CD14-positive monocyte (primary cell): ENCODE measurements at places on chromosomes 4 and X.

DNA sequence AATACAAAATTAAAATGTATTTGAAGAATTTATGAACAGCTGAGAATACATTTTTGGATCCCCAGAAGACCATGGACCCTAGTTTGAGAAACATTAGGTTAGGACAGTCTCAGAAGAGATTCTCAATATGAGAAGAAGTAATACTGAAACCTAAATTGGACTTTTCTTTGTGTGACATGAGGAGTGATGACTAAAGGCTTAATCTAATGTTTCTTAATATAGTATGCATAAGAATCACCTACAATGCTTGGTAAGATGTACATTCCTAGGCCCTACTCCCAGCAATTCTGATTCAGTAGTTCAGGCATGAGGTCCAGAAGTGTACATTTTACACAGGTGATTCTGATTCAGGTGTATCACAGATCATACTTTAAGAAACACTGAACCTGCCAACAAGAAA is 31.6 kb upstream of the HUWE1 start:
- no peak for DNase-seq

- DNase-seq = peak; percentile 30
Observed at GRCh38 chrX:150693725-150694574, 754 bp downstream of the MTMR1 start.

GRCh38 chr4:173025131-173025530 is 143.5 kb upstream of the GALNT7 start:
- peak; percentile 66 for DNase-seq

GRCh38 chr4:74658116-74658515 is 136.2 kb downstream of the BTC start:
- DNase-seq = peak; percentile 22

DNA sequence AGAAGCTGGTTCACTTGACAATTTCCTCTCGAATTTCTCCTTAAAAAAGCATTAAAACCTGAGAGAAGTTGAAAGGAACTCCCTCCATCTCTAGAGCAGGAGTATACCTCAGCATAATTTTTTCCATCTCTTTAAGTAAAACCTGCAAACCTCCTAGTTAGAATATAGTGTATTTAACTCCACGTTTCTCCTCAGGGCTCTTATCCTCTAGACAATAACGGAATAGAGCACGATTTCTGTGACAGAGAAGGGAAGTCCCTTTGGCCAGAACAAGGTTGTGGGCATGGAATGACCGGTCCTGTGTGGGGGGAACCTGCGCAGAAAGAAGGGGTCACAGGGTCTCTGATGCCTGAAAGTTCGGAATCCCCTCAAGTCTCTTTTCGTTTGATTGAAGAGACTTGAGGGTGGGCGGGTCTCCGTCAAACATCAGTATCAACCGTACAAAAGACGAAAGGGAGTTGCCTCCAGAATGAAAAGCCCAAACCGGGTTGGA is 697 bp downstream of the ZNF280C start:
- DNase-seq = peak; percentile 5

GRCh38 chr4:110904435-110905065 is 281.7 kb upstream of the PITX2 start:
- no peak for DNase-seq

DNA sequence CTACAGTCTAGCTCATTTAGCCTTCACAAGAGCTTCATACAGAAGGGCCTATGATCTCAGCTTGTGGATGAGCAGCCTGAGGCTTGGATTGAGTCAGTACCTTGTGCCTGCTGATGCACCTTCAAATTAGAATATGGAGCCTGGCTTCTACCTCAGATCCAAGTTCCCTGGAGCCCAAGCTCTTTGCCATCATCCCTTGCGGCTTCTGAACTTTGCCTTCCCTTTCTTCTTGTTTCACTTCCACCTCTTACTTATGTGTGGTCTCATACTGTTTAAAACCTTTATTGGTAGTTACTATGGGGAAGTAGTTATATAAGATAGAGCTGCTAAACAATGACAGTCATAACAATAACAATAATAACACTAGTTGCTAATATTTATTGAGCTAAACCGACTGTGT is 84.3 kb upstream of the AFF2 start:
- peak; percentile 30 for DNase-seq

GRCh38 chr4:154492288-154492687 is 689 bp upstream of the DCHS2 start:
- DNase-seq = no peak

DNA sequence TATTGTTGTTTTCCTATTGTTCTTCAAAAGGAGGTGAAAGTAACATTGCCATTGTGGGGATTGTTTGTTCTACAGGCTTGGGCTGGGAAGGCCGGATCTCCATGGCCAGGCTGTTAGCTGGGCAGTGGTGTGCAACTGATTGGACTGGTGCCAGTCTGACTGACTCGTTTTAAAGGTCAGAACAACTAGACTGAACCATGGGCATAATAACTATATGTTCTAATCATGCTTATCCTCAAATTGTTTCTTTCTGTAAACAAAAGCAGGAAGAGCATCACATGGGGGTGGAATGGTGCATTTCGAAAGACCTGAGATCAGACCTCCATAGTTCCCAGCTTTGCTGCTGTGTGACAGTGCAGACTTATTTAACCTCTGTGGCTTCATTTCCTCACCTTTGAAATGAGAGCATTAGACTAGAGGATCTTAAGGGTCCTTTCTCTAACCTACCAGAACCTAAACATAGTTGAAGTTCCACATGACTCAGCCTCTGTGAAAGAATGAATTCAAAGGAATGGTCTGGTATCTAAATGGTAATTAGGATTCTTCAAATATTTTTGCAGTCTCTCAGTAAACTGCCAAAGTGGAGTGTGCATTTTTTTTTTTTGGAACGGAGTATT is 66.7 kb upstream of the PGRMC2 start:
- no peak for DNase-seq

GRCh38 chr4:103895876-103896465 is 176.2 kb upstream of the TACR3 start:
- DNase-seq = no peak

DNA sequence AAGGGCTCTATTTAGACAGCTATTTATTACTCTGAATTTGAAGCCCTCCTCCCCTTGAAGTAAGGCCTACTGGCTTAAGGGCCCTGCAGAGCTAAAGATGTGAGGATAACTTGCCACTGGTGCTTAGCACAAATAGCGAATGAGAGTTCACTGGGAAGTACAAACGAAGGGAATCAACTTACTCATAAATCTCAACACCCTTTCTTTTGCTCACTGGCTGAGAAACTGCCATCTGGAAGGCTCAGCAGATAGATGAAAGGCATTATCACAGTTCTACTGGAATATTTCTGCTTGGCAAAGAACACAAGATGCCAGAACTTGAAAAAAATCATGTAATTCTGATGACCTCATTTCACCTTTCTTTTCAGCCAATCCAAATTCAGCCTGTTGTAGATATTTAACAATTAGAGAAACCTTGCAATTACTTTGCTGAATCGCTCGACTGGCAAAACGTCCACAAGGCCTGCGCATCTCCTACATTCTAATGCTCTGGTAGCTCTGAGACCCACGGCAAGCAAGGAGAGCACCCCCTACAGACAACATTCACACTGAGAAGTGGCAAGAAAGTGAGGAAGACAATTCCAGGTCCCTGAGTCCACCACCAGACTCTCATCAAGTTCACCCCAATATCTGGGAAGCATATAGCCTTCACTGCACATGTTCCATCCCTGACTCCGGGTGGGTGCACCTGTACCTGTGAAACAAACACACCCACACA is 27.5 kb downstream of the TSPAN5 start:
- no peak for DNase-seq

DNA sequence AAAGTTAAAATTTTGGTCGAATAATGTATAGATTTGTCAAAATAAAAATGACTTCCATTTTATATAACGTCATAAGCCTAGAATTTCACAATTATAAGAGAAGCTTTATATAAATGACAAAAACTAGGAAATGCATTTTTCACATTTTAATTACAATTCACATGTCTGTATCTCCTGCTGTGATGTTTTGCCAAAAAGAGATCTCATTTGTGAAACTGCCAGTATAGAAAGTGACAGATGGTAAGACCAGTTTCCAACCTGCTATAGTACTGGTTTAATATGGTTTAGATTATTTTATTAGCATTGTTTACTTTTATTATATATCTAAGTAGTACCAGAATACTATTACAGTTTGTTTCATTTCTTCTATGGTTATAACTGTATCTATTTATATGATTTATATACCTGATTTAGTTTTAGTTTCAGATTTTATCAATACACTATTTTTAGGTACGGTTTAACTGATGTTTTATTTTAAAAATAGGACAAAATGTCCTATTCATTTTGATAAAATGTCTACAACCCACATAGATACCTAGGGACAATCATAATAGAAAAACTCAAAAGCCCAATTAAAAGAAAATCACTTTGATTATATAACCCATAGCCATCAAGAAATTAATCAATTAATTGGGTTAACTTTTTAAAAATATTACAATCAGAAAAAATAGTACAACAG is 5.4 kb upstream of the CCSER1 start:
- DNase-seq = no peak

DNA sequence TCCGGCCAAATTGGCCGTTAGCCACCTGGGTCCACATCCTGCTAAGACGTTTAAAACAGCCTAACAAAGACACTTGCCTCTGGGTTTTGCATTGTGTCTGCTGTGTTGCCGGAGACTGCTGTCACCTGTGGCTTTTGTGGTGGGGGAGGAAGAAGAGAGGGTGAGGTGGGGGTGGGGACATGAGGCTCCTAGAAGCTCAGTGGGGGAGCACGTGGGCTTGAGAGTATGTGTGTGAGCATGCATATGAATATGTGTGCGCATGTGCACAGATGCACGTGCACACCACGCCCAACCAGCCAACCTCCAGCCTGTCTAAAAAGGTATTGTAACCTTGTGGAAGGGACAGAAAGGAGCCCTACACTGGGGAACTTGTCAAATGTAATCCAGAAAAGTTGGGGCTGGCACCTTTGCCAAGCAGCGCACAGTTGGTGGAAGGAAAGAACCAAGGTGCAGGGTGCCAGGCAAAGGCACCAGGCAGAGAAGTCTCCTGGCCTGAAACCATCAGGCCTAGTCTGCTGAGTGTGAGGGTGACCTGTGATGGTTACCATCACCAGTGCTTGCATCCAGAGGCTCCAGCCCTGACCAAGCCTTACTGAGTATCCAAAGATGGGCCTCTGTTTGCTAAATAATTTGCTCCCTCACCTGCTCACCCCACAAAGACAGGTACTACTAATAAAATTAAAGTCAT is 10.1 kb upstream of the SASH3 start:
- DNase-seq = no peak

GRCh38 chr4:61427099-61427817 is 227.1 kb downstream of the ADGRL3 start:
- DNase-seq = no peak

DNA sequence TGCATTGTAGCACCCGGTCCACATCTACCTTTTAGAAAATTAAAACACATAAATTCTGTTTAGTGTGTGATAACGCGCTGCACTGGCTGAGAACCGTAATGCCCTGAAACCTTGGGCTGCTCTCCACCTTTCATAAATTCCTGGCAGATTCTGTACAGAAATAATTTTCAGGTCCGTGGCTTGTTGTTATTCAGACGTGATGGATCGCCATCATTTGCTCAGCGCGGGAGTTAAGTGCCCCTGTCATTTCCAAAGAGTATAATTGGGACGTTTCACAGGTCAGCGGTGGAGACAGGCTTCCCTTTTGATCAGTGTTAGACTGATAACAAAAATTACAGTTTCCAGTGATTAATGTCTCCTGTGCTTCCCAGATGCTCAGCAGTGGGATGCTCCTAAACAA is 16.5 kb downstream of the UVSSA start:
- DNase-seq = no peak

DNA sequence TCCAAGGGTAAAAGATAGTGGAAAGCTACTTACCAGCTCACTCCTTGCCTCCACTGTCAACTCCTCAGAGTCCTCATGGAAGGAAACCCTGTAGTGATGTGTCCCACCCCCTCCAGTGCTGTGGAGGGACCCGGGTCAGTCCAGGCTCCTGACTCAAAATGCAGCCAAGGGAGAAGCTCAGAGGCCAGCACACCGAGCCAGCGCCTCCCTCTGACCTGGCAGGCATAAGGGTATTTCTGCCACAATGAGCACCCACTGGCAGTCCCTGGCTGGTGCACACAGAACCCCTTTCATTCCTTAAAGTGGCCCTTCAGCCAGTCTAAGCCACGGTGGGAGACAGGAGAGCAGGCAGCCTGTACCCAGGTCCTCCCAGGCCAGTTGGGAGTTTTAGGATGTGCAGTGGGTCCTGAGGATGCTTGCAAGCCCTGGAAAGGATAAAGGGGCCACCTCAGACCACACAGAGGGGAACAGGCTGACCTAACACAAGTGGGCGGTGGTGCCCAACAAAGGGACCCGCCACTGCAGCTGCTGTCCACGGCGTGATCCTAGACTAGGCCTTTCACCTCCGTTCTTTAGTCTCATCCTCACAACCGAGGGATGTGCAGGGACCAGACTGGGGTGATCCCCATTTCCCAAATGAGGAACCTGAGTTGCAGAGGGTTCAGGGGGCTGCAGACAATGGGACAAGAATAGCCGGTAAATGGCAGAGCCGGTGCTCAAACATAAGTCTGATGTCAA is 5.7 kb downstream of the JAKMIP1 start:
- no peak for DNase-seq
